ENCODE measurements at places on chromosomes 4 and X.

- no peak for DNase-seq
Measured at GRCh38 chr4:37754410-37755185, 68.4 kb upstream of the RELL1 start.

DNA sequence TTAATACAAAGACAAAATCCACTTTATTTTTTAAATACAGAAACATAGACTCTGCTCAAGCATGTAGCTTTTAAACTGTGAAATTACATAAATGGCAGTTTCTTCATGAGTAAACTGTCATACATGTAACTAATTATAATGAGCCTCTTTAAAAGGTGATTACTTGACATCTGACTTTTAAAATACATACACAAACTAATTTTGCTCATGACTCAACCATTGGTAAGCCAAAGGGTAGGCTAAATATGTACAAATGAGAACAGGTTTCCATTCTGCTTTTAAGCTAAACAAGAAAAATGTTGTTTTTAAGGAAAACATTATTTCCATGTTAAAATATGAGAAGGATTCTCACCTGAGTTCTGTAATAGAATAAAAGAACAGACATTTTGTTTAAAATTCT lies 27.9 kb downstream of the CAMK2D start:
- no peak for DNase-seq

DNA sequence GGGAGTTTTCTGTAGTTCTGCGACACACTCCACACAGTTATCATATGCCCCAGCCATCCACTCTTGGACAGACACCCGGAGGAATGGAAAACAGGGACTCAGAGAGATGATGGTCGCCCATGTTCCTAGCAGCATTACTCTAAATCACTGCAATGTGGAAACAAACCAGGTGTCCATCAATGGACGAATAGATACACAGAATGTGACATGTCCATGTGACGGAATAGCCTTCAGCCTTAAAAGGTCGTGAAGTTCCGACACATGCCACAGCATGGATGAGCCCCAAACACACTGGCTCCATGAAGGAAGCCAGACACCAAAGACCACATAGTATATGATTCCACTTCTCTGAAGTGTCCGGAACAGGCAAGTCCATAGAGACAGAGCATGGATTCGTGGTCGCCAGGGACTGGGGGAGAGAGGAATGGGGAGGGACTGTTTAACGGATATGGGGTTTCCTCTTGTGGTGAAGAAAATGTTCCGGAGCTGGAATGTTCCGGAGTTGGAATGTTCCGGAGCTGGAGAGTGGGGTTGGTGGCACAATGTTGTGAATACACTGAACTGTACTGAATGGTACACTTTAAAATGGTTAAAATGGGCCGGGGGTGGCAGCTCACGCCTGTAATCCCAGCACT lies 28.7 kb upstream of the AFAP1 start:
- no peak for DNase-seq

GRCh38 chrX:16778545-16778944 lies 7.7 kb upstream of the TXLNG start:
- no peak for DNase-seq

DNA sequence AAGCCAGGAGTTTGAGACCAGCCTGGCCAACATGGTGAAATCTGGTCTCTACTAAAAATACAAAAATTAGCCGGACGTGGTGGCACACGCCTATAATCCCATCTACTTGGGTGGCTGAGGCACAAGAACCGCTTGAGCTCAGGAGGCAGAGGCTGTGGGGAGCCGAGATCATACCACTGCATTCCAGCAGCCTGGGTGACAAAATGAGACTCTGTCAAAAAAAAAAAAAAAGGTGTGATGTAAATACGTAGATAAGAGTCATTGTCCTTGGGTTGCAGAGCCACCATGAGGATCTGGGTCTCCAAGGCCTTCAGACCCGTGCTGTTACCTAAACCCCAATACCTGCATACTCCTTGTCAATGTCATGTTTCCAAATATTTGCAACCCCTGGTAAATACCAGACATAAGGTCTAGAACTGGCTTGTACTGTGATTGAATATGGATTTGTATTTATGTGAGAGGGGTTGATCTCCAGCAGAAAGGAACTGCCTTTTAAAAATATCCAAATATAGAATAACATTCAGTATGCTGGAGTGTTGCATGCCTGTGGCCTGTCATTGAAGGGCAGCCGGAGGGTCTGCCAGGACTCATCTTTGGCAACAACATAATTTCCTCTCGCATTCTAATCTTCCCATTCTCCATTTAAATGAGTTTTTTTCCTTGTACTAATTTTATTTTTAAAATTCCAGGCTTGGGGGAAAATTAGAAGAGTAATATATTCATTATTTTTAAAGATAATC lies 40.4 kb downstream of the ATXN3L start:
- DNase-seq, result no peak

- DNase-seq, result no peak
Measured at GRCh38 chr4:124111411-124111810, 601.1 kb downstream of the ANKRD50 start.
